GM04504 (cell line): ENCODE measurements at places on chromosomes 13 and 19.

GRCh38 chr19:18650468-18651041, 13.7 kb downstream of the KLHL26 start:
- no peak for DNase-seq

- DNase-seq, result no peak
Measured at GRCh38 chr19:42538841-42539709, 10.8 kb upstream of the CEACAM1 start.

DNA sequence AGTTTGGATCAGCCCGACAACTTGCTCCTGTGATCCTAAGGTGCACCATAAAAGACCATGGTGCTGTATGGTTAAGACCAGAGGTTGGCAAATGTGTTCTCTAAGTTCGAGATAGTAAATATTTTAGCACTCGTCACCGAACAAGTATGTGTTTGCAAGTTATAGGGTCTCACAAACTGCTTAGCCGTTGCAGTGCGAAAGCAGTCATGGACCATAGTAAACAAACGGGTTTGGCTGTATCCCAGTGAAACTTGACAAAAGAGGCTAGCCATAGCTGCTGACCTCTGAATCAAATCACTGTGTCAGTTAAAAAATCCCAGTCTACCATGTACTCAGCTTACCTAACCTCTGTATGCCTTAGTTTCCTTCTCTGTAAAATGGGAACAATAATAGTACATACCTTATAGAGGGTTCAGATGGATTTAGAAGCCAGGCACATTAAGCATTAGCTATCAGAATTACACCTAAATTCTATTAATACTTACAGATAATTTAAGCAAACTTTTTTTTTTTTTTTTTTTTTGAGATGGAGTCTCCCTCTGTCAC, 72.1 kb downstream of the IPO5 start:
- no peak for DNase-seq

DNA sequence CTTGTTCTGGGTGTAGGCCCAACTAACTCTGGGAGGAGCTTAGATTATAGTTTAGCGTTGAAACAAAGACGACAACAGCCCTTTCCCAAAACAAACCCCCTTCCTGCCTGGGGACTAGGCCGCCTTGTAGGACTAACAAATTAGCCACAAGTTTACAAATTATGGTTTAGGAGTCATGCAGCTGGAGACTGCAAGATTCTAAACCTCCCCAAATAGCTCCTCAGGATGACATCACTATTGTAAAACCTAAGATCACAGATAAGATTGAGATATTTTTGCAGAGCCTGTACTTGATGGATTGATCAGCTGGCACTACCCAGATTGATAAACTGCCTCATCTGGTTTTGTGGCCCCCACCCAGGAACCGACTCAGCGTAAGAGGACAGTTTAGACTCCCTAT, 2.3 kb upstream of the SLC25A15 start:
- no peak for DNase-seq

DNA sequence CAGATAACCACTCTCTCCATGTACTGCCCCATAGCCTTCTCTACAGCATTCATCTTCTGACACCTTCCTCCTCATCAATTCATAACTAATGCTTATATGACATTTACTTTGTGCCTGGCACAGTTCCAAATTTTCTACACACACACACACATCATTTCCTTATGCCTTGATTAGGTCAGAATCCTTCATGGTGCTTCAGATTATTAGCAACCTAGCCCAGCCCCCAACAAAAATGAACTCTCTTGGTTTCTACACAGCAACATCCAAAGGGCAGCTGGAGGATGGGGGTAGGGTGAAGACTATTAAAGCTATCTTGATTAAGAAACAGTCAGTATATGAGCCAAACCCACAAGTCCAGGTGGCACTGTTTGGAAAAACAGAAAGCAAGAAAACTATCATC, 3.7 kb downstream of the RUBCNL start:
- DNase-seq, result no peak

GRCh38 chr19:7216373-7216902, 77.8 kb downstream of the INSR start:
- no peak for DNase-seq

DNA sequence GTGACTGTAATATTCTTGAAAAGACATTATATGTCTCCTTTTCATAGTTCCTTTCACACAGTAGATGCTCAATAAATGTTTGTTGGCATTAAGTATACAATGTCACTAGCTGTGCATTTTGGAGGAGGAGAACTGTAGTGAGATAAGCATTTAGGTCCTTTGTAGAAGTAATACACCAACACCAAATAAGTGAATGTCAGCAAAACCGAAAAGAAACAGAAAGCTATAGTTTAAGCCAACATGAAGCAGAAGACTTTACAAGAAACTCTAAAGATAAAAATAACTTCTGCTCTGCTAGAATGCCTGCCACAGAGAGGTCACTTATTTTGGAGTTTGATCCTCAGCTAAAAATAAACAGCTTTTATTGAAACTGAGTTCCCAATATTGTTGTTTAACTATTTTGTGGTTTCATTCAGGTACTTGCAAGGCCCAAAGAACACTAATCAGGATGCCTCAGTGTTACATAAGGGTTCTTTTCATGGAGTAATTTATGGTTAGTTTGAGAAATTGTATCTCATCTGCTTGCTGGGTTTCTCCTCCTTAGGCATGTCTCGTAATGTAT, 86.2 kb downstream of the STARD13 start:
- no peak for DNase-seq

DNA sequence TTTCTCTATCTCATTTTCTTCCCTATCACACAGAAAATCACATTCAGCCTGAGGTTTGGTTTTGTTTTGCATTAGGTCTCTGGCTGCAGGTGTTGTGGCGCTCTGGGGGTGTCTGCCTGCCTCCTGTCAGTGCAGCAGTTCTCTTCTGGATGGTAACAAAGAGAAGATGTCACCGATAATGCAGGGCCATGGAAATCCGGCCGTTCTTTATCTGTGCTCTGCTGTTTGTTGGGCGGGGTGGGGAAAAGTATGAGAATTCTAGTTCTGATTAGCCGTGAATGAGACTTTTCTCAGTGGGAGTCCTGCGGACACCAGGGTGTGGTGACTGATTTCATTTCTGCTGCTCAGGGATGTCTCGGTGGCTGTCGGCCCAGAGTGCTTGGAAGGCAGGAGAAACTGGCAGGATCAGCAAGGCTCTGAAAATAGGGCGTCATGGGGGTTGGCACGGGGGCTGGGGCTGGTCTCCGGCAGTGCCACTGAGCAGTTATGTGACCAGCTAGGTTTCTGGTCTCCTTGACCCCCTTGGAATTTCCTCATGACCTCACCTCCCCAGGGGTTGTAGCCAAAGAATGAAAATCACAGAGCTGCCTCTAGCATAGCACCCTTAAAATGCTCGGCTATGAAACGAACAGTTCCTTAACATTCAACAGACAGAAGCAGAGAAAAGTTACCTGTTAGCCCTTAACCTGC, 5.0 kb downstream of the RNF113B start:
- DNase-seq, result peak; percentile 40

GRCh38 chr19:51784922-51785690, 9.9 kb upstream of the FPR3 start:
- peak; percentile 38 for DNase-seq

DNA sequence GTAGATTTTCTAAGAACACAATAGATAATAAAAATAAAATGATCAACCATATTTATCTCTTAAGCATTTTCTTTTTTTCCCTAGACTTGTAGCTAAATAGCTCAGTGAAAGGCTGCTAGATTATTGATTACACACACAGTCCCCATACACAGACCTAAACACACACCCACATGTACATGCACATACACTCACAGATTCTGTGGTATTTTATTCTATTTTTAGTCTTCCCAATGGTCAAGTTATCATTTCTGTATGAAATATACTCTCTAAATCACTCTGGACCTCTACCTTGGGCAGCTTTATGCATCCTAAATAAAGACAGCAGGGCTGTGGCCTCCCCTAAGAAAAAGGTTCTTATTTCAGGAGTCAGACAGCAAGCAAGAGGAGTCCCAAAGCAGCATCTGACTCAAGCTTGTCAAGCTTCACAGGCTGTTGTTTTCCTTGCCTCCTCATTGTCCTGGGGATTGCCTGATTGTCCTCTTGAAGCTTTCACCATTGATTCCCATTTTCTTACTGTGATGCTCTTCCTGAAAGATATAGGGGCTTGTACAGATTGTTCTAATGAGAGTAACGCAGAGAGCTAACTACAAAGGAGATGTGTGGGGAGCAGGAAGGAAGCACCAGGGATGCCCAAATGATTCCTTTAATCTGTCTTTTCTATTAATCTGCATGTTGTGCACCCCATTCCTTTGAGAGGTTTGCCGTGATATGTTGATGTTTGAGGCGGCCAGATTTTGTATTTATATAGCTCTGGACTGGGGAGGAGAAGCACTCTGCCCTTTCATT, 986.5 kb downstream of the PCDH17 start:
- DNase-seq, result no peak

DNA sequence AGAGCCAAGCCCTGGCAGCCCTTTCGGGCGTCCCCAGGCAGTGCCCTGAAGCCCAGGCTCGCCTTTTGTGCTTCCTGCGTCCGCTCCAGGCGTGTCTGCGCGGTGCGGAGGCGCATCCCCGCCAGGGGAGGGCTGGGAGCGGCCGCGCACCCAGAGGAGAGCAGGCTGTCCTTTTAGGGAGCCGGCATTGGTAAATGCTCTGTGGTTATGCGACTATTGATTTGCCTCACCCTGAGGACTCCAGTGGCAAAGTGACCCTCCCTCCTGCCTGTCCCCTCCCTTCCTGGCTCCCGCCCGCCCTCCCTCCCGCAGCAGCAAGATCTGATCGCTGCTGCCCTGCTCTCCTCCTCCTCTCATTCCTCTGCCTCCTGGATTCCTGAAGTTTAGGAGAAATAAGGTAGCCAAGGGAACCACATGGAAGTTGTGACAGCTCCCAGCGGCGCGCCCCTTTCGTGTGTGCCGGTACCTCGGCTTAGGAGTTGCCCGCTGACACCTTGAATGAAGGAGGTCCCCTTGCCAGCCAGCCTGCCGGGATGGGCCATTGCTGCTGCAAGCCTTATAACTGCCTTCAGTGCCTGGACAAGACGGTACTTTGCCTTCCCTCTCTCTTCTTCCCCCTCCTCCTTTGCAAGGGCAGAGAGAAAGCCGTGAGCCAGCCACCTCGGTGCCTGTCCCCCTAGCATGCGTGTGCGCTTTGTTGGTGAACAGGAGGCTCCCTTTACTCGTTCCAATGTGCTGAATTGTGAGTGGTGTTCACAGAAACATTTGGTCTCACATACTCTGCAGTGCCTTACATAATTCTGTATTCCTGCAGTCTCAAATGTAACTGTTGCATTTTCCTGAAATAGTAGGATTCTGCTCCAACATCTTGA, 166.9 kb downstream of the SLC7A1 start:
- DNase-seq, result no peak

DNA sequence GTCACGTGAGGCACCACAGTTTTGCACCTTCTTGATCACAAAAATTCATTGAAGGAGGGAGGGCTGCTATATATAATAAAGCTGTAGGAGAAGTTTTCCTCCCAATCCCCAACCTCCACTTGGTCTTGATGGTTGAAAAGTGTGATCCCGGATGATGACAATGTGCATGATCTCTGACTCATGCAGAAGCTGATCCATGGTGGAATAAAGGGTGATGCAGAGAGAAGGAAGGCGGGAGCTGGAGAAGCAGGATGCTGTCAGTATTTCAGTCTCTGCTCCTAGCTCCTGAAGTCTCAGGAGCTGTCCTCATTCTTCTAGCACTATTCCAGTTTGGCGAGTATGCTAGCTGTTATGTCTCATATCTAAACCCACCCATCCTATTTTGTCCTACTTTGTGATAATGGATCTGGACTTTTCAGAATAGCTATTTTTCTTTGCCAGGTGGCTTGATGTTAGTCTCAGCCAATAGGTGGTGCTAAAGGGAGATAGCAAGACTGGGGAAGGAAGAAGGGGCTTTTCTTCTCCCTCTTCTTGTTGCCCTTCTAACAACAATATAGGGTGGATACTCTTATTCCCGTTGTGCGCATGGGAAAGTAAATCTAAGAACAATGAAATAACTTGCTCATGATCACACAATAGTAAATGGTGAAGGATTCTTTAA, 65.6 kb upstream of the HTR2A start:
- no peak for DNase-seq

DNA sequence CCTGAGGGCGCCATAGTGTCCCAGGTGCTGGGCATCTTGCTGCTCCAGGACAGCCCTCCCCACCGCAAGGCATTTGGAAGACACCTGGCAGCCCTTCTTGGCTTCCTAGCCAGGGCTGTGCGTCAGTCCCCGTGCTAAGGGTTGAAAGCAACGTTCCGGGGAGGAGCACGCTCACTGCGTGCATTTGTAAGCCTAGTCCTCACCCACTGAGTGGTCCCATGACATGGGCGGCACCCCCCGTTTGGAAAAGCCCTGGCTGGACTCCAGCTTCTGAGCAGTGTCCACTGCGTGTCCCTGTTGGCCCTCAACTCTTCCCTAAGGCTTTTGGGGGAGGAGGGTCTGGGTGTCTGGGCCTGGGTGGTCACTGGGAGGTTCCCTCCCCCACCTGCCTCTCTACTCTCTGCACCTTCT, 76.3 kb upstream of the GPR183 start:
- no peak for DNase-seq

DNA sequence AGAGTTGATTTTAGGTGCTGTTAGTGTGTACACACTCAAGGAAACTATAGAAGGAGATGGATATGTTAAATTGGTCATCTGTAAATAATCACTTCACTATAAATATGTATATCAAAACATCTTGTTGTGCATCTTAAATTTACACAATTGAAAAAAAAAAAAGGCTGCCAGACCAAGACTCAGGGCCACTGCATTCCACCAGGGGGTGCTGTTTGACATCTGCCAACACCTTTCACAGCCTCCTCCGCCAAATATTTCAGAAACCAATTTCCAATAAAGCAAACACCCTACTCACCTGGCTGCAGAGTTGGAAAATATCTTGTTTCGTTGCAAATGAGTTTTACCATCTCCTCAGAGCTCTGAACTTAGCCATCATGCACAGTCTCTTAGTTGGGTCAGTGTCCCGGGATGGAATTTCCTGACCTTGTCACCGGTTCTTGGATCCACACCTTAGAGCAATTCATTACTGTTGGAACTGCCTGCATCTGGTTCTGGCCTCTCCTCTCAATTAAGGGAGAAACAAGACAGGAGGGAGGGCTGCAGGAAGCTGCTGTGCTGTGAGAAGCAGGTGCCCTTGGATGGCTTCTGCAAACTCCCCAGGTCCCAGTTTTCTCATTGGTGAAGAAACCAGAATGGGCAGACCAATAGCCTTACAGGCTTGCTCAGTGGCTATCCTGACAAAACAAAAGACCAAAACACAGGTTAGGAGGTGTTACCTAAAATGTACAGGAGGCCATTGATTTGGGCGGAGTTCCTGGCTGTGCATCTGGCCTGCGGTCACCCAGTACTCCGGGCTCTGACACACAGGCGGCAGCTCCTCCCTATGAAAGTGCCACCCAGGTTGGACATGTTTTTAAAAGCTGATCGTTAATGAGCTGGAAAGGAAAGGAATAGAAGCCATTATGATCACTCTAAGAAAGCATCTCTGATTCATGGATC, 746.6 kb downstream of the UQCRFS1 start:
- peak; percentile 21 for DNase-seq

DNA sequence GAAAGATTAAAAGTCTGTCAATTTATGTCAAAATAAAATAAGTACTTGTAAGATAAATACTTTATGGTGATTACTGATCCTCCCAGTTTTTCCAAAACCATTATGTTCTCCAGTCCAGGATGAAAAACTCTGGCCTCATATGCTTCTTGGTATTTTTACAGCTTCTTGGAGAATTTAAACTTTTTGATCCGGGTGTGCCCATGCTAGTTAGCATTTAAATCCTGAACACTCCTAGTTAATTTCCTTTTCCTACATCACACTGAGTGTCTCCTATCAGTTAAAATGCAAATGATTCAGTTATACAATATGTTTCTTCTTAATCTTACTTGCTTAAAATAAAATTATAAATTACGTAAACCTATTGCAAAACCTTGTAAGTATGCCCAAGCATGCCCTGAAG, 499.9 kb upstream of the SLITRK6 start:
- no peak for DNase-seq

GRCh38 chr19:2623798-2624197, 78.7 kb downstream of the GNG7 start:
- no peak for DNase-seq
